Fibroblast of mammary gland (primary cell): ENCODE measurements at places on chromosomes 4 and X.

- no peak for DNase-seq
These were observed 146.7 kb downstream of the PJA1 start for GRCh38 chrX:69018416-69019072.

GRCh38 chr4:167222099-167222498 lies 12.2 kb downstream of the SPOCK3 start:
- DNase-seq = no peak

- DNase-seq = no peak
These were observed 621.3 kb upstream of the PCDH10 start for GRCh38 chr4:132527817-132528216.

- peak; percentile 57 for DNase-seq
These were observed 47.5 kb downstream of the PKD2 start for GRCh38 chr4:88054901-88055300.

GRCh38 chr4:70511365-70511764 lies 7.0 kb upstream of the AMTN start:
- DNase-seq = no peak

GRCh38 chr4:56654238-56654632 lies 26.9 kb downstream of the HOPX start:
- no peak for DNase-seq
